ENCODE measurements at places on chromosomes 4 and X. TPM values are rescaled to one million over a fixed set of nuclear protein-coding genes. Genes with fewer than 3 reads are reported as not detected.

- DNase-seq = no peak
These were observed 1254.4 kb downstream of the ADGRL3 start for GRCh38 chr4:62454535-62454934.

DNA sequence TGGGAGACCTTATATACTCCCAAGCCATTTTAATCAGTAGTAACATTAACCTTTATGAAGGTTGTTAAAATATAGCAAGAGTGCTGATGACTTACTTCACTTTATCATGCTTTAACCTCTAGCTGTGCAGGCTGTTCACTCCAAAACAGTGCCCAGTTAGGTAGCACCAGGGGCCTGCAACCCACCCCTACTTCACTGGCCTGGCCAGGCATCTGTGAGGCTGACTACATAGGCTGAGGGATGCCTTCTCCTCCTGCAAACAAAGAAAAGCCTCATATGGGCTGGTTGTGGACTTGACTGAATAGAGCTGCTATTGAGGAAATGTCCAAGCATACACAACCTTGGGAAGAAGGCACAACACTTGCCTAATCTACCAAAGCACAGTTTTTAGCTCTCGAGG is 172.8 kb downstream of the SHROOM3 start:
- no peak for DNase-seq

Gene LINC00632
- polyA plus RNA-seq = 0.26 TPM

Gene SLC10A4
- not detected for polyA plus RNA-seq

GRCh38 chr4:1516881-1517480 is 110.7 kb upstream of the NKX1-1 start:
- DNase-seq = no peak

DNA sequence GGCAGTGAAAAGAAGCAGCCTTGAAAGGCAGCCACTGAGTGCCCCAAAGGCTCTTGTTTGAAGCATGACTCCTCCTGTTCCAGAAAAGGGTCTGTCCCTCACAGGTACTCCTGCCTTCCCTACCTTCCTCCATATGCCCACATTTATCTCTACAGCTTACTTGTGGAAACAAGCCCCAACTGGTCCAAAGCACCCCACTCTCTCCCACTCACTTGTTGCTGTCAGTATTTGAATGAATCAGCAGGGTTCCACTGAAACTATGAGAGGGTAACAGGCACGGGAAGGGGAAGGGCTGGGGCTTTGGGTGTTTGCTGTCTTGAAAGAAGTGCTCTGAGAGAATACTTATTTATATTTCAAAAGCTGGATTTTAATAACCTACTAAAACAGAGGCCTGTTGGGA is 34.9 kb downstream of the GPR143 start:
- no peak for DNase-seq

Gene MSN
- 669 TPM for polyA plus RNA-seq

Gene CCDC110
- 0.24 TPM for polyA plus RNA-seq

GRCh38 chr4:123418351-123418931 is 21.8 kb downstream of the SPRY1 start:
- DNase-seq = no peak

DNA sequence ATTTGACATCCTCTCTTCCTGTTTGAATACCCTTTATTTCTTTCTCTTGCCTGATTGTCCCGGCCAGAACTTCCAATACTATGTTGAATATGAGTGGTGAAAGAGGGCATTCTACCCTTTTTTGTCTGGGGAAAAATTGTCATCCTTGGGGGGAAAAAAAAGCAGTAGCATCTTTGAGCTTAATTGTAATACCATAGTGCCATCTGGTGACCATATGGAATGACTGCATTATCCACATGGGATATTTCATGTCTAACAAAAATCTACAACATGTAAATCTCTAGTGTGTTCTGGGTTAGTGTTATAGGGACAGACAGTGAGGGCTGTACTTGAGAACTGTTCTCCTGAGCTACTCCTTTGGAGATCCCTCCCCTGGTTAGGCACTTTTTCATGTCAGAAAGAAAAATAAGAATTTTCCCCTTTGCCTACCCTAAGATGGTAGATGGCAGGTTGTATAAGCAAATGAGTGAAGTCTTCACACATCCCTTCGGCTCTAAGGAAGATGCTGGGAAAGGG is 26.0 kb downstream of the CAPN6 start:
- DNase-seq = no peak

DNA sequence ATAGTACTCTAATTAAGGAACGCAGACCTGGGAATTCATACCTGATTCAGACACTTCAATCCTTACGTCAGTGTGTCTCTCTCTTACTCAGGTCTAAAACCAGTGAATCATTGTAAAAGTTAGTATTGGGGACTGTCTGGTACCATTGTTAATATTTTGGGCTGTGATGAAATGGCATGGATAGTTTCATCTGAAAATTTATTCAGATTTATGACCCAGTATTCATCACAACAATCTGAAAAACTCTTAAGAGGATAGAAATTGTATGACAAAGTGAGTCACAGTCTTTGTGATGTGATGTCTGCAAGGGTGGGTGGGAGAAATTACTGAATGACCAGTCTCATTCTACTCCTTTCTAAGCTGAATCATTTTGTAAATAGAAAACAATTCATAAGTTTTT is 10.3 kb downstream of the FGF2 start:
- no peak for DNase-seq

DNA sequence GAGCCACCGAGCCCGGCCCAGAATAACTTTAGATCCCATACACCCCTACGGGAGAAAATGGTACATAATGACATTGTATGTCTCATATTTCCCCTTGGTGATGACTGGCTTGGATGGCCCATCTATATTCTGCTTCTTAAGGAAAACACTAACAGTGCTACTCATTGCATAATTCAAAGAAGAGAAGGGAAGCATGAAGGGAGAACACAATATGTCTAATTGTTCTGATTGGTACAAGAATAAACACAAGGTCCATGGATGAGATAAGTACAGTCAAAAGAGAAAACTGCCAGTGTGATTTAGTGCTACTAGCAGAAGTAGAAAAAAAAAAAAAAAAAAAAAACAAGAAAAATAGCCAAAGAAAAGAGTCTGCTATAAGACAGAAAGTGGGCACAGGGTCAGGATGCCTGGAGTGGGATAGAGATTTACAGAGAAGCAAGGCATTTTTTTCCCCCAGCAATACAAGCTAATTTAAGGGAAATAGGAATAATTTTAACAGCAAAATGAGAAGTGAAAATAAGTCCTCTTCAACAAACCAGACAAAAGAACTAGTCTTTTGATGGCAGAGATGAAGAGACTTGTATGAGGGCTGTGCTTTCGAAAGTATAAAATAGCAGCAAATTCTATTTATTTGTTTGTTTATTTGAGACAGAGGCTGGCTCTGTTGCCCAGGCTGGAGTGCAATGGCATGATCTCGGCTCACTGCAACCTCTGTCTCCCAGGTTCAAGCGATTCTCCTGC is 96.5 kb upstream of the MAP3K15 start:
- no peak for DNase-seq

Gene CTAG1A
- polyA plus RNA-seq = not detected

GRCh38 chrX:136867518-136867917 is 13.0 kb downstream of the RBMX start:
- DNase-seq = no peak

Gene HSPA4L
- not detected for polyA plus RNA-seq

Gene FIP1L1
- 63.9 TPM for polyA plus RNA-seq

DNA sequence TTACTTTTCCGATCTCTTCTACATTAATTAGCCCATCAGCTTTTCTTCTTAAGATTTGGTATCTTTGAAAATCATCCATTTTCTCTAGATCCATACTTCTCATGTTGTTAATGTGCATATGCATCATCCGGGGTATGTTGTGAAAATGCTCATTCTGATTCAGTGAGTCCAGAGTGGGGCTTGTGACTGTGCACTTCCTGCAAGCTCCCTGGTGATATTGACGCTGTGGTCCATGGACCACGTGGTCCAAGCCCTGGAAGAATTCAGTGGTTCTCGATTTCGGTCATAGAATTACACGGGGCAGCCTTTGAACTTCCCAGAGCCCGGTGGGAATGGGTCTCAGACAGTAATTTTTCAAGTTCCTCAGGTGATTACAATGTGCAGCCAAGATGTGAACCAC is 69.8 kb downstream of the ZFX start:
- no peak for DNase-seq

DNA sequence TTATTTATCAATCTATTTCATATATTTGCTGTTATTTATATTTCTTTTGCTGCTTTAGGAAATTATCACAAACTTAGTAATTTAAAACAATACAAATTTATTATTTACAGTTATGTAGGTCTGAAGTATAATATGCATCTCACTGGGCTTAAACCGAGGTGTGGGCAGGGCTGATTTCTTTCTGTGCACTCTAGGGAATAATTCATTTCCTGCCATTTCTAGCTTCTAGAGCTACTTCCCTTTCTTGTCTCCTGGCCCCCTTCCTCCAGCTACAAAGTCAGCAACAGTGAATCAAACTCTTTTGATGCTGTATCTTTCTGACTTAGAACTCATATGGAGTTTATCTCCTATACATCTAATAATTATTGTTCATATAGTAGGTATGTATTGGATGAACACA is 303.5 kb upstream of the ARSJ start:
- no peak for DNase-seq

GRCh38 chr4:175671491-175671934 is 140.6 kb downstream of the GPM6A start:
- DNase-seq = no peak

GRCh38 chrX:68428431-68428830 is 4.9 kb downstream of the OPHN1 start:
- DNase-seq = no peak

GRCh38 chrX:149221230-149221629 is 283.9 kb downstream of the IDS start:
- DNase-seq = no peak

GRCh38 chrX:106415276-106415895 is 196.4 kb upstream of the RADX start:
- DNase-seq = peak; percentile 5

Gene LPAR4
- not detected for polyA plus RNA-seq

DNA sequence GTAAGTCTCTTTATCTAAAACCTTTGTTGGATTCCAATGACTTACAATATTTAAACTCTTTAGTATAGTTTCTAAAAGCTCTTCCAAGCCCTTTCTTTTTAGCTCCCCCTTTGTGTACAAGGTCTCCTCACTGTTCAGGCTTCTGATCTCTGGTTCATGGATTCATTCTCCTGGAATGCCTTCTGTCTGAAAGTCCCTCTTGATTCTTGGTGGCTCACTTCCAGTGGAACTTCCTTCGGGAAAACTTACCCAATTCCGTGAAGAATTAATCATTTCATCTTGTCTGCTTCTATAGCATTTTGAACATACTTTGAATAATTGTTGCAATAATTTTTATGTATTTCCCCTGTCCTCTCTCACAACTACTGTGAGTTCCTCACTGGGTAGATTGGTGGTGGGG is 3.6 kb downstream of the ARHGAP24 start:
- DNase-seq = no peak

Gene PDE5A
- polyA plus RNA-seq = 7.0 TPM

Gene DRD5
- polyA plus RNA-seq = not detected

DNA sequence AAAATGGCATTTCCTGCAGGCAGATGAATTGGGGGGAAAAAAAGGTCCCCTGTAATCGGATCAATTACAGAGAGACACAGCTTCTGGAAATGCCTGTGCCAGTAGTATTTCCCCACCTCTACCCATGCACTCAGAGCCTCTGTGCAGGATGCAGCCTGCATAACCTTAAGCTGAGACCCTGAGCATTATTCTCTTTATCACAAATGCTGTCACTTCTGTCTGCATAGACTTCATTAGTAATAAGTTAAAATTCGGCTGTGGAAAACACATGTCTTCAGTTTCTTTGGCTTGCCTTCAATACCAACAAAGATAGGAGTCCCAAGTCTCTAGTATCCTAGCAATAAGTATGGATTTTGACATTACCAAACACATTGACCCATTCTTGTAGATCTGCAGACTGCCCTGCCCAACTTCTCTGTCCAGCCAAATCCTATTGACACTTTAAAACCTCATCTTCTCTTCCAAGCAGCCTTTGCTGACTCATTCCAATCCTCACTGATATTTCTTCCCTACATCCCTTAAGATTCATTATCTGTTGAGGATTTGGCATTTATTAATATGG is 70.8 kb downstream of the LUZP4 start:
- no peak for DNase-seq

DNA sequence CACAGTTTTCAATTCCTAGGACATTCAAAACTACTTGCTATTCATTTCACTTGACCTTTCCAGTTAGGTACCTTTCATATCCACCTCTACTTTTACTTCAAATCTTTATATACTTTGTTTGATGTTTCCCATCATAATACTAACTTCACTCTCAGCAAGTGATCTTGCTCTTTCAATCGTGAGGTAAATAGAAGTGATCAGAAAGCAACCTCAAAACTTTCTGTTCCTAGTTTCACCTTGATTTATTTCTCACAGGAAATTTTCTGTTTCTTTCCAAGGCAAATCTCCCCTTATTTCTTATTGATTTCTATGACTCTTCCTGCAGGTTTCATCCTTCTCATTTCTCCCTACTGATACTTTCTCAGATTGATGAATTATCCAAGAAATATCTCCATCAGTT is 623.5 kb downstream of the FSTL5 start:
- DNase-seq = no peak

Gene TRPC5OS
- not detected for polyA plus RNA-seq

- no peak for DNase-seq
These were observed 91.9 kb downstream of the TSPAN5 start for GRCh38 chr4:98566361-98567008.

- DNase-seq = no peak
These were observed 97.7 kb downstream of the NFKB1 start for GRCh38 chr4:102598762-102599374.

DNA sequence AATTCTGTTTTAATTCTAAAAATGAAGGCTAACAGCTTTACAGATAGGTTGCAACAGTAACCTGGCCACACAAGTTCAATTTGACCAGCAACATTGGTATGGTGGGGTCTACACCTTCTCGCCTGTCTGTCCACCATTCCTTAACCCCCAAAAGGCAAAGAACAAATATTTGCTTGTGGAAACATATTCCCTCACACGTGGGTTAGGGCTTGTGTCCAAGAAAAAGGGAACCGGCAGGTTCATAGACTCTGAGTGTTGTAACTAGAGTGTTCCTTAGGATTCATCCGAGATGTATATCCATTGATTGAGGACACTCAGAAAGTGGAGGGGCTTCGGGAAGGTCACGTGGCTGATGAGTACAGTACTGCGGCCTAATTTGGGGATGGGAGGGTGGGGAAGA is 54.1 kb downstream of the C4orf51 start:
- DNase-seq = no peak

Gene SPON2
- polyA plus RNA-seq = 8.4 TPM

Gene SCFD2
- 21.2 TPM for polyA plus RNA-seq

- peak; percentile 38 for DNase-seq
These were observed 607 bp upstream of the SCOC start for GRCh38 chr4:140372751-140373327.

GRCh38 chr4:25535278-25535677 is 120.4 kb upstream of the SLC34A2 start:
- no peak for DNase-seq

DNA sequence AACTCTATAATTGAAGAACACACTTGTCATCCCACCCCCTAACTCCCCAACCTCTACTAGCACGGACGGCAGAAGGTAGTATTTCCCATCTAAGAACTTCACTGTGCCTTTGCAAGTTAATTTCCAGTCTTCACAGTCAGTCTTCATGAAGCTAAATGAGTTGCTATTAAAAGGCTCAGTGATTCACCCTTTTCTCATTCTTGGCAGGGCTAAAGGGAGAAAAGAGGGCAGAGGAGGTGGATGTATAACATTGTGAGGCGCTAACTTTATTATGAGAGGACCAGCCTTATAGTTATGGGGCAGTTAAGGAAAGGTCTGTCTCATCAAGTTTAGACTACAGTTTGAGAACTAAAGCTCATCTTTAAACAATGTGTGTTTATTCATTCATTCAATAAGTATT is 161.0 kb upstream of the S100G start:
- DNase-seq = no peak

Gene DKK2
- not detected for polyA plus RNA-seq

Gene VEGFC
- not detected for polyA plus RNA-seq

Gene FGF13
- not detected for polyA plus RNA-seq

Measured in CD4-positive, alpha-beta memory T cell (primary cell).